ENCODE measurements at places on chromosomes 3 and 15.

DNA sequence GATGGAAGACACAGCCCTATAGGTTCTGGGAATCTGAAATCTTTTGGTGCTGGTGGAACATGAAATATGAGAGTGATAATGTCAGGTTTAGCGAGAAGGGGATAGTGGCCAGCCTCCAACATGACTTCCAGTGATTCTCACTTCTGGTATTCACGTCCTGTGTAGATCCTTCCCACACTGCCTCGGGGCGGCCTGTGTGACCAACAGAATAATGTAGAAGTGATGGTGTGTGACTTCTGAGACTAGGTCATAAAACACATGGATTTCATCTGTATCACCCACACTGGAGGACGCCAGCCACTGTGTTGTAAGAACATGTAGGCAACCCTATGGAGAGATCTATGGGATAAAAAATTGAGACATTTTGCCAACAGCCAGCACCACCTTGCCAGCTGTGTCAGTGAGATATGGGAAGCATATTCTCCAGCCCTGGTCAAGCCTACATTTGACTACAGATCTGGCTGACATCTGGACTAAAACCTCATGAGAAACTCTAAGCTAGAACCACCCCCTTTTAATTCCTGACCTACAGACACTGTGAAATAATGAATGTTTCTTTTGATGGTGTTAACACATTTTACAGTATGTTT is 25.5 kb upstream of the NUDT16 start:
- DNase-seq: no peak

DNA sequence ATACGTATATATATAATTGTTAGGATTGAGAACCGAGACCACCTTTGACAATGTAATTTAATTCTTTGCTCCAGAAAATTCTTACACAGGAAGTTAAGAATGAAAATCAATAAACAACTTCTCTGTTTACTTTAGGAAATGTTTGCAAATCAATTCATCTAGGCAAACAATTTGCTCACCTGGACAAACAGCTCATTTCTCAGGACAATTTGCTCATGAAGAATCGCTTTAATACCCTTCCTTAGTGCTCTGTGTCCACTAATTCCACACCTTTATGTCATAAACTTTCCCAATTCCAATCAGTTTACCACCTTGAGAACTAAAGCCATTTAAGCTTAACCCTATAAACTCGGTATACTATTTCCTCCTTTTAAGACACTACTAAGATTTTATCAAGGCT is 292.2 kb downstream of the BCHE start:
- DNase-seq: no peak

DNA sequence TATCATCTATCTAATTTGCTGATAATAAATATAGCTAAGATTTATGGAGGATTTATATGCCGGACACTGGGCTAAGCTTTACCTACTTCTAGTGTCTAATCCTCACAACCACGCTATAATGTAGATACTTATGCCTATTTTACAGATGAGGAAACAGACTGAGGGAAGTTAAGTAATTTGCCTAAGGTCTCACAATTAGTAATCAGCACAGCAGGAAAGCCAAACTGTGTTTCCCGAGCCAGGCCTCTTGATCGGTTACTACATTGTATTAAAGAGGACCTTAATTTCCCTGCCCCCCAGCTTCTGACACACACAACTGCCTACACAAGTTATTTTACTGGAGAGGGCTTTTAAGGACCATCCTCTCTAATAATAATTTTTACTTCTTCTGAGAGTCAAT is 40.9 kb downstream of the ONECUT1 start:
- no peak for DNase-seq

- no peak for DNase-seq
Observed at GRCh38 chr3:179418610-179419009, 32.7 kb downstream of the GNB4 start.

- DNase-seq: no peak
Observed at GRCh38 chr3:27657404-27657803, 64.7 kb downstream of the EOMES start.

DNA sequence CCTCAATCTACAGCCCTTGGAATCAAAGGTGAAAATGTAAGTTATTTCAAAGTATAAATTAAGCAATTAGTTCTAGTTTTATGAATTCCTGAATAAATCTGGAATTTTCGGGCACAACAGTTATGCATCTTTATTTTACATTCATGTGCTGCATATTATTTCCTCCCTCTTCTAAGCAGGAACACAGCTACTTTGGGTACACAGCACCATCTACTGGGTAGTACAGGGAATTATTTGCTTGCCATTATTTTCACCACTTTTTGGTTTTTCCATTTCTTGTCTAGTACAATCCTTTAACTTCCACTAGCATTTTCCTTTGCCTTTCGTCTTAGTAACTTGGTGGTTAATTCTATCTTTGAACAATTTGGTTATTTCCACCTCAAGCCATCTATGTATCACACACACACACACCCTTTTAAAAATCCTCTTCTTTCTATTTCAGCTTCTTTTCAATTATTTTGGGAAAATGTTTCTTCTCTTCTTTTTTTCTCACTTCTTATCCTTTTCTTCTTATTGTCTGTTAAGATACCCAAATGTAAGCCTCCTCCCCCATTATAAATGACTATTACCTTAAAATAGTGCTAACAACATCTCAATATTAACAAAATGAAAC is 451.0 kb downstream of the MFSD1 start:
- DNase-seq: no peak

DNA sequence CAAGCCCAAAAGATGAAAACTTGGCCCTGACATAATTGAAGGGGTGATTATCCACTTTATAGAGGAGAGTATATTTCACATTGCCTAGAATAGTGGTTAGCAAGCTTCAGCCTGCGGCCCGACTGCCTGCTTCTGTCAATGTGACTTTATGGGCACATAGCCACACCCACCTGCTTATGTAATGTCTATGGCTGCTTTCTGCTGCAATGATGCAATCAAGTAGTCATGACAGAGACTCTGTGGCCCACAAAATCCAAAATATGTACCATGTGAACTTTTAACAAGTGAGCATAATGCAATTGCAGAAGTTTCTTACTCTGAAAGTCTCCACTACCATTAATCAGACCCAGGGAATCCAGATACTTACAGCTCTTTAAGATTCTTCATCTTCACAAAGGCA is 103.1 kb downstream of the LRIG1 start:
- no peak for DNase-seq

DNA sequence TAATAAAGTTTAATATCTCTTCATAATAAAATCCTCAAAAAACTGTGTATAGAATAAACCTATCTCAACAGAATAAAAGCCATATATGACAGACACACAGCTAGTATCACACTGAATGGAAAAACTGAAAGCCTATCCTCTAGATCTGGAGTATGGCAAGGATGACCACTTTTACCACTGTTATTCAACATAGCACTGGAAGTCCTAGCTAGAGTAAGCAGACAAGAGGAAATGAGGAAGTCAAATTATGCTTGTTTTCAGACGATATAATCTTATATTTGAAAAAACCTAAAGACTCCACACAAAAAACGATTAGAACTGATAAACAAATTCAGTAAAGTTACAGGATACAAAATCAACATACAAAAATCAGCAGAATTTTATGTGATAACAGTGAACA is 57.4 kb upstream of the DIPK2A start:
- DNase-seq: no peak
